ENCODE measurements at places on chromosomes 16 and 17.
A peak's percentile ranks its signal among the peaks of the same experiment; 100 is the strongest.

- peak; percentile 97 for DNase-seq
These were observed 13.0 kb upstream of the NFATC3 start for GRCh38 chr16:68072038-68072695.

- DNase-seq: no peak
These were observed 38.9 kb upstream of the ATP2A3 start for GRCh38 chr17:4003131-4003500.

- no peak for DNase-seq
These were observed 6.4 kb upstream of the SLC38A10 start for GRCh38 chr17:81301195-81302144.

DNA sequence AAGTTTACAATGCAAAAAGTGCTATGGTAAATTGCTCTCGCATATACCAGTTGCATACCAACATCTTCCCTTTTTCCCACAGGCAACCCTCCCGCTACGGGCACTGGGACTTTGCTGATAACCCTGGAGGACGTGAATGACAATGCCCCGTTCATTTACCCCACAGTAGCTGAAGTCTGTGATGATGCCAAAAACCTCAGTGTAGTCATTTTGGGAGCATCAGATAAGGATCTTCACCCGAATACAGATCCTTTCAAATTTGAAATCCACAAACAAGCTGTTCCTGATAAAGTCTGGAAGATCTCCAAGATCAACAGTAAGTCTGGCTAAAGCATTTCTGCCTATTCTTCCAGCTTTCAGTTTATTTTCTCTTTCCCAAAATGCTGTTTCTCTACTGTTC, 27.9 kb upstream of the HSBP1 start:
- no peak for DNase-seq

DNA sequence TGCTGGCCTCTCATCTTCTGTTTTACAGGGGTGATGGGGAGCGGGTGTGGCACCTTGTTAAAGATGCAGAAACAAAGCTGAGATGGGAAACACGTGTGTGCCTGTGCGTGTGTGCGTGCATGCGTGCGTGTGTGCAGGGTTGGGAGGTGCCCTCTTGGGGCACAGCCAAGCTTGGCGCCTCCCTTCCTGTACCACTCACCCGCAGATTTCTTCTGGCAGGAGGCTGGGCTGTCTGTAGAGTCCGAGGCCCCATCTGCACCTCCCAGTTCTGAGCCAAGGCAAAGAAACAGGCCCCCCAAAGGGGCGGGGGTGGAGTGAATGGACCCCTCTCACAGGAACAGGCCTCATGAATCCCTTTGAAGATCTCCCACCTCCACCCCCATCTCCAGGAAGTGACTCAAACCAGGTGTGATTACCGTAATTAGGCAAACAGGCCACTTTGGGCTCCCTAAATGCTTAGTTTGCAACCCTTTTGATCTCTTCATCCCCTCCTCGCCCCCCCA, 20.9 kb downstream of the TNS4 start:
- DNase-seq: peak; percentile 72

- DNase-seq: no peak
These were observed 22.5 kb downstream of the HEATR9 start for GRCh38 chr17:35846055-35846809.

DNA sequence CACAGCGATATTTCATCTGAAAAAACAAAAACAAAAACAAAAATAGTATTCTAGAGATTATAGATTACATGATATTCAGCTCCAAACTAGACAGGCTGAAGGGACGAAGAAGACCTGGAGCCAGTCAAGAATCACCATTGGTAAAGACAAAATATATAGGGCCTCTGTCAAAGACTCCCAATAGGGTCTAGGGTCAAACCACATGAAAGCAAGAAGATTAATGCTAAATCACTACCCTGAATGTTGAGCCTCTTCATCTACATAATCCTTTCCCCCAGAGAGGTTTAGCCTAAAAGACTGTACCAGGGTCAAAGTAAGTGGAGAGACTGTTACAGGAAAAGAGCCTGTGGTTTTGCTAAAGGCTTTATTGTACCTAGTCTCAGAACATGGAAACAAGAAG, 10.8 kb upstream of the NME1 start:
- DNase-seq: no peak

DNA sequence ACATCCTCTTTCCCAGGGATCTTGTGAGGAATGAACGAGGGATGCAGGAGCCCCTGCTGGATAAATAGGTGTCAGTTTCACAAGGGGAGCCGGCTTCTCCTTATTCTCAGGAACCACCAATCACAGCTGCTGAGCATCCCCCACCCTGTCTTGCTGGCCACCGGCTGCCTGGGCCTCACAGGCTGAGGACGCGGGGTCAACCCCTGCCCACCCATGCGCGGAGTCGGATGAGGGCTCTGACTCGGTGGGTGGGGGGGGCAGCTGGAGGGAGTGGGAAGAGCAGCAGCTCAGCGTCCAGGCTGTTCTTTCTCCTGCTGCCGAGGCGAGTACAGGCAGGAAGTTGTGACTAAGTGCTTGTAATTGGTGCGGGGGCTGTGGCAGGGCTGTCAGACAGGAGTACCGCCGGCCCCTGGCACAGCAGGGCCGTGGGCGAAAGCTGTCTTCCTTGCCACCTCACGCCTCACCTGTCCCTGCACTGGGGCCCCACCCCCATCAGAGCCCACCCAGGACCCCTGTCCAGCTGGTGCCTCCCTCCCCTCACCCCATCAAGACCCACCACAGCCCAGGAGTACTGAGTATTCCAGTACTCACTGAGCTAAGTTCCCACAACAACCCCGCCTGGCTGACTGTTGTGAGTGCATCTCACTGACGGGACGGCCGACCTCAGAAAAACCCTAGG, 11.0 kb upstream of the DPEP1 start:
- no peak for DNase-seq

DNA sequence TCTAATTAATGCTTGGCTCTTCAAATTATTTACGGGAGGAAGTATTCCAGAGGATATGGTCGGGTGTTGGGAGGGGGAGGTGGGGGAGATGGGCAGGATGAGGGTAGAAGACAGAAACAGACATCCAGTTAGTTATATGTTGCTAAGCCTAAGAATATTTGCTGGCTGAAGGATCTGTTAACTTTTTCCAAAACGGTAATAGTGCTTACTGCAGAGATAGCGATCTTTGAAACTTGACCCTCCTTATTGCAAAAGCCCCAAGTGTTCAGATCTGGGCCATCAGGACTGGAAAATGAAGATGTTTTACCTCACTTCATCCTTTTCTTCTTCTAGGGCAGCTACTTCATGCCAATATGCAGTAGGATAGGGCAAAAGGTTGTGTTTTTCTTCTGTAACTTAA, 27.0 kb upstream of the MMD start:
- no peak for DNase-seq

DNA sequence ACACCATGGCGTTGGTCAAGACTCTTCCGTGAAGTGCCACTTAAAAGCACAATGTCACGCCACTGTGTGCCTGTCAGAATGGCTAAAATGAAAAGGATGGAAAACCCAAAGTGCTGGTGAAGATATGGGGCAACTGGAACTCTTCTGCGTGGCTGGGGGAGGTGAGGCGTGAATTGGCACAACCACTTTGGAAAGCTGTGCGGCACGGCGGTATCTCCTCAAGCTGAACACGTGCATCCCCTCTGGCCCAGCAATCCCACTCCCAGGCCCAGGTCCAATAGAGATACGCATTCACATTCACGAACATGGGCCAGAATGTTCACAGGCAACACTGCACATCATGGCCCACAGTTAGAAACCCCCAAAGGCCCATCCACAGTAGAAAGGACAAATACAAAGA, 8.9 kb downstream of the DUSP3 start:
- DNase-seq: no peak

DNA sequence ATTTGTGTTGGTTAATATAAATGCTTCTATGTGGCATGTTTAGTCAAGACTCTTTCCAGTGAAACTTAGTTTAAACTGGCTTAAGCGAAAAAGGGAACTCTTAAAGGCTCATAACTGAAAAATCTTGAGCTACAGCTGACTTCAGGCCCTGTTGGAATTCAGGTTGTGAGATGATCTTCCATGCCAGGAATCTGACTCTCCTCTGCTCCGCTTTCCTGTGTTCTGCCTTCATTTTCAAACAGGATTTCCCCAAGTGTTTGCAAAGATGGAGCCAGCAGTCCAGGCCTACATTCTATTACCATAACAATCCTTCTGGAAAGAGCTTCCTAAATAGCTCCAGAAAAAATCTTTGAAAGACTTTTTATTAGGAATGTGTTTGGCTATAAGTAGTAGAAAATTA, 134.9 kb downstream of the NLK start:
- DNase-seq: no peak

DNA sequence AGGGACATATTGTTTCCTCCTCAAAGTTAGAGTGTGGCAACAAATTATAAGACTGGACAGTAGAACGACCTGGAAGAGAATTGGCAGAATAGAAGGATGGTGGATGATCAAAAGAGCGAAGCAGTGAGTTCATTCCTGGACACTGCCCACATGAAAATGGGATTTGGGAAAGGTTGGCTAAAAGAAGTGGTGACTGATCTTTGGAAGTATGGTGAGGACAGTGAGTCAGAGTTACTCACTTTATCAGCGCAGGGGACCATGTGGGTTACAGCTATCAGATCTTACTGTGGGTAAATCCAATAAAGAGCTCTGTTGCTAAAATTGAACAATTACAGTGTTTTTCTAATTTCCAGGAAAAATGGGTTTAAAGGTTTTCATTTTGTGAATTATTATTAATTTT, 2.7 kb upstream of the TANC2 start:
- DNase-seq: no peak

GRCh38 chr17:45809499-45809898, 25.4 kb downstream of the CRHR1 start:
- DNase-seq: no peak

- no peak for DNase-seq
These were observed 37.7 kb upstream of the IRF8 start for GRCh38 chr16:85861095-85861825.

DNA sequence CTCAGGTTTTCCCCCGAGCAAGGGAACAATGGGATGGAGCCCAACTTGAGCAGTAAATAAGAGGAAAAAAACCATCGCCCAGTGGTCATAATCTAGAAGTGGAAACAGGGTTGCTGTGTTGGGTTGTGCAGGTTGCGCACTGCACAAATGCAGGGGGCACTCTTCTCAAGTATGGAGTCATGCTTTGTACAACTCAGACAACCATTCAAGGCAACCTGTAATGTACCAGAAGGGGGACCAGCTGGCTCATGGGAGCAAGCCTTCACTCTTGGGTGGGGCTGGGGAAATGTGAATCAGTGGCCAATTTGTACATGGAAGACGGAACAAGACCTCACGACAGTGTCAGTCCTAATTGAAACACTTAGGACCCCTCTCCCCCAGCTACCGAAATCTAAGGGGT, 23.9 kb upstream of the LITAF start:
- no peak for DNase-seq

DNA sequence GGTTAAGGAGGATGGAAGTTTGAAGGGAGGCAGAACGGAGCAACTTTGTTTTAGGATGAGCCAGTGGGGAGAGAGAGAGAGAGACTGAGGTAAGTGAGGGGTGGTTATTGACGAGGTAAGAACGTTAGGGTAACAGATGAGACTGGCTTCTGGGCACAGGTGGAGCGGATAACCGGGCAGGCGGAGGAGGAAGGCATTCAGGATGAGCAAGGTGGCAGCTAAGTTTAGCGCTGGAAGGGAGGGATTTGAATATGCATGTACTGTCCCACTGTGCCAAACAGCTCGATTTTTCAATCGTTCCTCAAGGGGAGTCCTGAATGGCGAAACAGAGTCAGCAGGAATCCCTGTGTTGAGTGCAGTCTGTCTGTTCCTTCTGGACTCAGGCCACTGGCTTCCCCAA, 35.8 kb downstream of the CACNG3 start:
- DNase-seq: no peak

DNA sequence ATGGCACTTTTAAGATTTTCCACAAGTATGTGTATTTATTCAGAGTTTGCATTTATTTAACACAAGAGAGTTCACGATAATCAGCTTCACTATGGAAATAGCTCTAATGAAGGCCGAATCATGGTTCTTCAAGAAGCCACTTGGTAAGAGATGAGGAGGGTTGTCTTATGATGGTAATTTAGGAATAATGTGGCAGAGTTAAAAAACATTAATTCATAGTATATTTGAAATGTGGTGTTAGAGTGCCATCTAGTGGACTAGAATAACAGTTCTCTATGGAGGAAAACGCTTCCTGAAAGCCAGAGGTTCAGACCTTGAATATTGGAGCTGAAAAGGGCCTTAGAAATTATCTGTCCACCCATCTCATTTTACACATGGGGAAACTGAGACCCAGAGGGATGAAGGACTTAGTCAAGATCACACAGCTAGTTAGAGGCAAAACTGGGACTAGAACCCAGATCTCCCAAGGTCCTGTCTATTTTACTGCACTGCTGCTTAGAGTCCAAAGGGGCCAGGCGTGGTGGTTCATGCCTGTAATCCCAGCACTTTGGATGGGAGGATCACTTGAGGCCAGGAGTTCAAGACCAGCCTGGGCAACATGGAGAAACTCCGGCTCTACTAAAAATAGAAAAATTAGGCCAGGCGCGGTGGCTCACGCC, 33.8 kb upstream of the KPNB1 start:
- peak; percentile 61 for DNase-seq

GRCh38 chr16:25020112-25020631, 5.0 kb upstream of the ARHGAP17 start:
- peak; percentile 60 for DNase-seq

DNA sequence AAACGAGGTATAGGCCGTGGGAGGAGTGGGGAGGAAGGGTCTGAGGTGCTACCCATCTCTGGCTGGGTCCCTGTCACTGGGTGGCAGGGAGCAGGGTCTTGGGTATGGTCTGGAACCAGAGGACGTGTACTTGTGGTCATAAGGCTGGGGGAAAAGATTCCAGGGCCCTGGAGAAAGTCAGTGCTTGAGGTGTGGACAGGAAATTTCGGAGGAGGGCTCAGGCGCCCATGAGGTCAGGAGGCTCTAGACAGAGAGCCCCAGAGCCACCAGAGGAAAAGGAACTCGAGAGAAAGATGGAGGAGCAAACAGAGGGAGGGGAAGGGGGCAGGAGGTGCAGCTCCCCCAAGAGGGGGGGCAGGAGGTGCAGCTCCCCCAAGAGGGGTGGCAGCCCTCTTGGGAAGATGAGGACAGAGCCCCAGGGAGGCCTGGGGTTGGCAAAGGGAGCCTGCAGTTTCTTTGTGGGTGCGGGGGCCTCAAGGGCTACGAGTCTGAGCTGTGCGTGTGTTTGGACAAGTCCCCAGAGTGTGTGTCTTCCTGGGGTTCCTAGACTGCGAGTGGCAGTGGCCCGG, 683 bp upstream of the SLC7A6 start:
- DNase-seq: no peak

DNA sequence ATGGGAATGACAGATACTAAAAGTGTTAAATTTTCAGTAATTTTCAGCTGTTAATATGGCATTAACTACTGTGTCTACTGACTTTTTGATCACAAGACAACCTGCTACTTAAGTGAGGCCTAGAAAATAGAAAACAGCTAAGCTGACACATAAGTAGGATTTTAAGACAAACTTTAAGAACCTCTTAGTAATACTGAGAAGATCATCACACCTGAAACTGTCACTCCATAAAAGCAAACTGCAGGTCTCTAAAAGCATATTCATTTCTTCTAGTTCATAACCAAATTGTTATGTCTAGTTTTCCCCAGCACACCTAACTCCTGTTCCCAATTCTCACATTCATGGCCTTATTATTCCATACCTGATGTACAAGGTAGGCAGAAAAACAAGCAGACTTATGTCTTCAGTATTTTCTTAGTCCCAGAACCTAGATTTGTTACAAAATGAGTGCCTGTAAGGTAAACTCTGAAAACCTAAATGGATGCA, 8.0 kb downstream of the SRSF1 start:
- no peak for DNase-seq

GRCh38 chr16:66344533-66345145, 21.9 kb upstream of the CDH5 start:
- DNase-seq: peak; percentile 70

Data from RPMI8226 (cell line).